ENCODE measurements at places on chromosomes 5 and 9.
A peak's percentile ranks its signal among the peaks of the same experiment; 100 is the strongest.

- peak; percentile 79 for DNase-seq
Observed at GRCh38 chr9:112037281-112038016, 137.6 kb downstream of the SUSD1 start.

DNA sequence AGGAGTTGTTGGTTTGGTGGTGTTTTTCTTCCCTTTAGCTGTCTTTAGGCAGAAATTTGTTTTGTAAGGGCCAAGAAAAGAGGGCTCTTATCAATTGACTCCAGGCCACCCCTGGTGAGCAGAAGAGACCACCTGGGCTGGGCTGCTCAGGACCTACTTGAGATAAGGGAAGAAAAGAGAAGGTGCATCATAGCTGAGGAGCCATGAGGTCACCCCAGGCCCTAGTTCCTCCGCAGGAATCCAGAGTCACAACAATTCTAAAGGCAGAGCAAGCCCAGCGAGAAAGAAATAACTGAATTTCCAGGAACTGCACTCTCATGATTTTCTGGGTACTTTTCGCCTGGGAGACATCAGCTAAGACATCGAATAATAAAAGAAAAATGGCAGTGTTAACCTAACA, 34.9 kb downstream of the RFK start:
- DNase-seq, result no peak

- no peak for DNase-seq
Observed at GRCh38 chr5:32753051-32753450, 41.9 kb downstream of the NPR3 start.

GRCh38 chr5:134570886-134571285, 45.4 kb downstream of the JADE2 start:
- no peak for DNase-seq

GRCh38 chr5:6819521-6819920, 106.3 kb downstream of the TENT4A start:
- DNase-seq, result no peak

- DNase-seq, result no peak
Observed at GRCh38 chr9:123419721-123420591, 64.0 kb downstream of the CRB2 start.

GRCh38 chr9:98240475-98240874, 15.0 kb downstream of the TBC1D2 start:
- no peak for DNase-seq

- no peak for DNase-seq
Observed at GRCh38 chr5:99815-100214, 7.8 kb downstream of the PLEKHG4B start.

GRCh38 chr5:56314529-56314928, 81.4 kb upstream of the ANKRD55 start:
- DNase-seq, result no peak

GRCh38 chr9:114294664-114295063, 28.2 kb upstream of the ORM1 start:
- no peak for DNase-seq

GRCh38 chr5:64149857-64150521, 15.7 kb upstream of the RNF180 start:
- no peak for DNase-seq

- no peak for DNase-seq
Observed at GRCh38 chr5:176773408-176774035, 36.8 kb upstream of the UNC5A start.

DNA sequence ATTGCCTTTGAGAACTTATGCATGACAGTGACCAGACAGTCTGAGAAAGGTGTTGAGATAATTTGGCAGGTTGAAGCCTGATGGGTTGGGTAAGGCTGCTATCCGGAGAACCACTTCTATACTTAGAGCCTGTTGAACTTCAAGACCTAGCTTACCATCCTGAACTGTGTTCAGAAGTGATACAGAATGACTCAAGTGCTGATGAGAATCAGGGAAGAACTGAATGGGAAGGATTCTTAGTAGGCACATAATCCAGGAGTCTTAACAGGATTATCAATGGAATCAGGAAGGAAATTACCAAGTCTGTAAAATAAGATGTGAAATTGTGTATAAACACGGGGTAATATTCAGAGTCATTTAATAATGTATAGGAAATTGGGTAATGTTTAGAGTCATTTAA, 9.0 kb upstream of the PAPPA start:
- no peak for DNase-seq

GRCh38 chr9:33884856-33885701, 68.1 kb downstream of the UBE2R2 start:
- no peak for DNase-seq

- DNase-seq, result no peak
Observed at GRCh38 chr5:44660251-44660650, 148.5 kb upstream of the MRPS30 start.

GRCh38 chr9:22040760-22041159, 31.7 kb upstream of the CDKN2B start:
- DNase-seq, result no peak

DNA sequence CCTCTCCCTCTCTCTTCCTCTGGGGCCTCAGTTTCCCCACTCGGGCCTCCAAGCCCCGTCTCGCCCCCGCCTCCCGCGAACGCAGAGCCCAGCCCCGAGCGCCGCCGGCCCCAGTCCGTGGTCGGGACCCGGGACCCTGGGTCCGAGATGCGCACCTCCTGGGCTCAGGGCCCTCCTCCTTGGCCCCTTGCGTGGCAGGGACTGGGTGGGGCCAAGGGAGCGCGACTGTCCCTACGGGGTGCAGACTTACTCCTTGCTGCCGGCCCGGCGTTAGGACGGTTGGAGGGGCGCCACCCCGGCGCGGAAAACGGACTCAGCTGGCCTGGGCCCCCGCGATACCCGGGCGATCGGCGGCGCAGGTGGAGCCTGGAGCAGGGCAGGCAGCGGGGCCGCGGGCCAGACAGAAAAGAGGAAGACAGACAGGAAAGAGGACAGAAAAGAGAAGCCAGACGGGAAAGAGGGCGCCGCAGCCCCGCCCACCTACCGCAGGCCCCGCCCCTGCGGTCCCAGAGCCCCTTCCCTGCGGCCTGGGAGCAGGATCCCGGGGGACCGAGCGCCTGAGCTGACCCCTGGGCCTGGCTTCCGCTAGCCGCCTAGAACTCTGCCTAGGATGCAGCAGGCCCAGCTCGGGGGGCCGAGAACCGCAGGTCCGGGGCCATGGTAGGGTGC, at the start of gene GBGT1:
Gene GBGT1, minus strand, starts transcription at position 411 of the 669 bp plus-strand sequence. CDS start 1,502 bp downstream, outside the sequence.
- peak; percentile 72 for DNase-seq

GRCh38 chr9:3746296-3747275, 220.8 kb upstream of the RFX3 start:
- no peak for DNase-seq

GRCh38 chr5:168337361-168337760, 45.9 kb downstream of the WWC1 start:
- no peak for DNase-seq

GRCh38 chr5:127321465-127321864, 30.9 kb downstream of the MEGF10 start:
- no peak for DNase-seq

DNA sequence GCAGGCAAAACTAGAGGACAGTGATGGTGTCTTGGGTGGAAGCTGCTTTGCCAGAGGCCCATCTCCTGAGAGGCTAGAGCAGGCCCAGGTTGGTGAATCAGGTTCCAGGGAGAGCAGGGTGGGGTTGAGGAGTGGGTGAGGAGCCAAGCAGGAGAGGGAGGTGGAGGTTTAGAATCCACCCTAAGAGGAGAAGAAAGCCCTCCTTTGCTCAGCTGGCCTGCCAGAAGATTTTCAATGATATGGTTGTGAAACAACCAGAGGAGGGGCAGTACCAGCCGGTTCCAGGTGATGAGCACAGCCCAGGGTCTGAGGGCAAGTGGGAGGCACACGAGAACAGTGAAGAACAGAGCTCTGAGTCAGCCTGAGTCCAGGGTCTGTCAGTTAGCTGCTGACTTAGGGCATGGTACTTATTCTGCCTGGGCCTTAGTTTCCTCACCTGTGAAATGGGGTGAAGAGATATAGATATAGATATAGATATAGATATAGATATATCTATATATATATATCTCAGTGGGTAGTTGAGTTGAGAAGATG, 17.8 kb downstream of the PPARGC1B start:
- no peak for DNase-seq

GRCh38 chr9:110602281-110602680, 22.7 kb upstream of the SVEP1 start:
- no peak for DNase-seq

DNA sequence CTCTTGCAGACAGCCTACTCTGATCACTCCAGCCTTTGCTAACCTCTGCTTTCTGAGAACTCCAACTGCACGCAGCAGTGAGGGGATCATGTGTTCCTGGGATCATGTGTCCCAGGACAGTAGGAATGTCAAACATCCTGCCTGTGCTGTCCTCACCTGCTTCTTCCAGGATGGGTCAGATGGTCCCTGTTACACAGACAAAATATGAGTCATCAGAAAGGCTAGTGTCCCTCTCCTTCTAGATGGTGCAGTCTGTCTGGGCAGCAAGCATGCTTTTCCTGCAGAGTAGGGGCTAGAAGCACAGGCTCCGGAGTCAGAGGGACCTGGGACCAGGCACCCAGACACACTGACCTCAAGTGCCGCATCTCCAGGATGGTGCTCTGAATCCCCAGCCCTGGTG, 20.1 kb upstream of the SLC25A48 start:
- no peak for DNase-seq

GRCh38 chr9:15416880-15417279, 5.8 kb upstream of the SNAPC3 start:
- peak; percentile 16 for DNase-seq

GRCh38 chr9:132672413-132672690, 2.1 kb downstream of the GTF3C4 start:
- no peak for DNase-seq

DNA sequence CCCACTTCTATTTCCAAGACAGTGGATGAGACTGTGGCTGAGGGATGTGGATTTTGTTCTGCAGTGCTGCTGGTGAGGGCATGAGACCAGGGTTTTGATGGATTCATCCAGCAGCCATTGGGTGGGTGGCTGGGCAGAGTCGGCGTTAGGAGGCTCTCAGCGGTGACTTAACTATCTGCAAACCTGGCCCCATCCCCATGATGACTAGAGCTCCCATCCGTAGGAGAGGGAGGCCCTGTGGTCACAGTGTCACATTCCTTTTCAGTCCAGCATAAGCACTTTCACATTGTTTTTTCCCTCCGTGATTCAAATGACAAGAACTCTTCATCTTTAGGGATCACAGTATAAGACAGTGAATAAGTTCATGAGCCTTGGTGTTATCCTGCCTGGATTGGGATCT, 60.4 kb upstream of the SPRY4 start:
- DNase-seq, result no peak

- DNase-seq, result no peak
Observed at GRCh38 chr5:57338068-57338867, 144.3 kb downstream of the ACTBL2 start.

DNA sequence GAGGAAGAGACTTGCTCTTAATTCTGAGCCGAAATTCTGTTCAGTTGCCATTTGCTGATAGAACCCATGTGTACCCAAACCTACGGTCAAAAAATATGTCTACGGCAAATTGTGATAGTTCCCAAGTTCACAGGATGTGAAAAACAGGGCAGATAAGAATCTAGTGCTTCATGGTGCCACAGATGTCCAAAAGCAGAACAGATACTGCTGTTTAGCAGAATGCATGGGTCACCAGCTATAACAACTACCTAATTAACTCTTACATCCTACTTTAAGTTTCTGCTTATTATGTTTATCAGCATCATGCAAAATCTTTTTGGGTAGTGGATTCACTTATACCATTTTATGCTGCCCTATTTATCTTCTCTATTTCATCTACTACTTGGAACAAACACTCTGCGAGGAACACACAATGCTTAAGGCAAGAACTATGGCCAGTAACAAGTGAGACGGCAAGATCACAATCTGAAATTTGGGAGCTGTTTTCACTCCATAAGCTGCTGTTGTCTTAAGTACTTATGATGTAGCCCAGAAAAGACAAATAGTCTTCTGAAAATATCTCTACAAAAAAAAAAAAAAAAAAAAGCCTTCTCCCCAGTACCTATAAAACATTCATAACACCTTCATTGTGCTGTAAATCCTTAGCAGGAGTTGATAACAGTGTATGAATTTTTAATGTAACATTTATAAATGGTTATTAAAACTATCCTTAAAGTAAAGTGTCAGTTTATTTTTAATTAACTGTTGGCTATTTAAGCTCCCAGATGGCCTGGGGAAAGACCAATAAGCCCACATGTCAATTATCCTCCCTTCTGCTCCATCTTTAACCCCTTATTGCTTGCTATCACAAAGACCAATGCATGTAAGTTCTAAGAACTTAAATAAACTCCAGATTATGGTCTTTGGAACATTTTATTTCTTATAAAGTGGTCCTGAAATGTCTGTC, 232.3 kb downstream of the TLR4 start:
- peak; percentile 59 for DNase-seq

DNA sequence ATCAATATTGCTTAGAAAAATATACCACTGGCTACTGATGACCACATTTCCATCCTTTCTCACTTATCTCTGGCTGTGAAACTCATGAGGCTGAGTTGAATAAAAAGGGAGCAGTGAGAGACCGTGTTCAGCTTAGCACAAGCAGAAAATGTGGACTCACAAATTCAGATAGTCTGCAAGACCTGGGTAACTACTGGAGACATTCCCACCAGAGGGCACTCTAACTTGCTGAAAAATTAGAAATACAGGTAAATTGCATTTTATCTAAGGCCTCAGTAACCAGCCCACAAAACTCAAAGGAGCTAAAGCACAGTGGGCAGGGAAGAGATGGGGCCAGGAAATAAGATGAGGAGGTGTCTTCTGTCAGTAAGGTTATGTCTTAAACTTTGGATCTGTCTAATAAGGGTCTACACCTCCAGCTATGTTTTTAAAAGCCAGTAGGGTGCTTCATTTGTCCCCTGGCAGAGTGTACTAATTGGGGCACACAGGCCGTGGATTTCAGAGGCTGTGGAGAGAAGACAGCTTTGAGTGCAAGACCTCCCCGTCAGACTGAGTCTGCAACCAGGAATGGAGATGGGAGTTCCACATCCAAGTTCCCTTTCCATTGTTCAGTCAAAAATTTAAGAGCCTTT, 8.7 kb upstream of the NDUFB6 start:
- DNase-seq, result peak; percentile 38

GRCh38 chr5:57302164-57302563, 128.3 kb downstream of the GPBP1 start:
- no peak for DNase-seq

- DNase-seq, result no peak
Observed at GRCh38 chr9:134682026-134682425, 40.4 kb downstream of the COL5A1 start.

DNA sequence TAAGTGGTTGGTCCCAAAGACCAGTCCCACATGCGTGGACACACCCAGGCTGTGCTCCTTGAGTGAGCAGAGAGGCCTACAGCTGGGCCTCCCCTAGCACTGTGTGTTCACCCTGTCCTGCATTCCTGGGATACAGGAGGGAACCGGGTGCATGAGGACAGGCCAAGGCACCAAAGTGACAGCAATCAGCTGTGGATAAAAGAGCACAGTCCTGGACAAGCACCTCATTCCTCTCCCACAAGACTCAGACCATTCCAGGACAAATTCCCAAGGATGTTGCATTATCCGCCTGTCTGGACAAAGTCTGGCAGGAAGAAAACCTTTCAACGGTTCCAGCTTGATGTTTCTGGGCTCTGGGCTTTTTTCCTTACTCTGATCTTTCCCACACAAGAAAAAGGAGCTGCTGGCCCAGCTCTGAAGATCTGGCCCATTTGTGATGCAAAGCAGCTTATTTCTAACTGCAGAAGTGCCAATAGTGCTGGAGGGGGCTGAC, 273.2 kb downstream of the ENC1 start:
- no peak for DNase-seq

Data from naive B cell (primary cell).